Regular cardiac myocyte (primary cell): ENCODE measurements at places on chromosomes 11 and 22. TPM values are rescaled to one million over a fixed set of nuclear protein-coding genes. Genes with fewer than 3 reads are reported as not detected.

The TRPM5 gene
- not detected in 2 replicates for total RNA-seq

The KDELR3 gene
- total RNA-seq, result 147 and 213 TPM in 2 replicates

The GPHA2 gene
- total RNA-seq, result not detected in 2 replicates

The TRAPPC4 gene
- 93.9 and 127 TPM in 2 replicates for total RNA-seq

The WNT11 gene
- total RNA-seq, result 0.19 and 0.85 TPM in 2 replicates

The CCDC81 gene
- 2.5 and 12.1 TPM in 2 replicates for total RNA-seq

The SOX6 gene
- total RNA-seq, result 0.28 and 0.38 TPM in 2 replicates

The MRGPRX4 gene
- total RNA-seq, result not detected in 2 replicates

The MS4A7 gene
- total RNA-seq, result not detected in 2 replicates

The DDTL gene
- total RNA-seq, result under 0.01 TPM in 1 of 2 replicates, not detected in the other

The MAPK11 gene
- total RNA-seq, result 3.9 and 4.6 TPM in 2 replicates

The ANO1 gene
- 0.58 and 3.7 TPM in 2 replicates for total RNA-seq

The PRR33 gene
- total RNA-seq, result not detected in 2 replicates

The MUC2 gene
- not detected in 2 replicates for total RNA-seq

The TMPRSS13 gene
- total RNA-seq, result not detected in 2 replicates

The RAC2 gene
- total RNA-seq, result 10.7 and 13.0 TPM in 2 replicates

The SCGB2A2 gene
- not detected in 2 replicates for total RNA-seq

The CNIH2 gene
- total RNA-seq, result 0.19 and 0.85 TPM in 2 replicates

The NXPE2 gene
- not detected in 2 replicates for total RNA-seq

The ASRGL1 gene
- 0.28 and 1.7 TPM in 2 replicates for total RNA-seq

The MS4A8 gene
- total RNA-seq, result not detected in 2 replicates

The OR5P2 gene
- not detected in 2 replicates for total RNA-seq

The TSKU gene
- 10.5 and 15.2 TPM in 2 replicates for total RNA-seq

The SPON1 gene
- 0.19 and 0.85 TPM in 2 replicates for total RNA-seq

The E2F8 gene
- total RNA-seq, result under 0.01 and 0.77 TPM in 2 replicates
